Mucosa of gallbladder (tissue), 1 donor: ENCODE measurements at places on chromosomes 3 and 15.

- DNase-seq = no peak
These were observed 89.1 kb upstream of the PHLDB2 start for GRCh38 chr3:111769992-111770352.

DNA sequence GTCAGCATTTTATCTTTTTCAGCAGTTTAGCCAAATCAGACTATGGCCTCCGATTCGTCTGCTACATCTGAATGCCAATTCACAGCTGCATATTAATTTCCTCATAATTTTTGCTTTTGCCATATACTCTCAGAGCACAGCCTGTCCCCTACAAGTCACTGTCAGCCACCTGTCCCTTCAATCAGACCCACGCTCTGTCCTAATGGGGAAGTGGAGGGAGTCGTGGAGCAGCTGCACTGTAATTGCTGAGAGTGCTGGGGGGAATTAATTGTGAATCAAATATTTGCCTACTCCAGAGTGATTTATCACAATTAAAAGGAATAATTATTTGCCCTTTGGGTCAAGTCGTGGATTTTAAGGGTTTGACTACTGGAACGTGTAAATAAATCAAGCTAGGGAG, 75.5 kb downstream of the EBLN2 start:
- DNase-seq = no peak

DNA sequence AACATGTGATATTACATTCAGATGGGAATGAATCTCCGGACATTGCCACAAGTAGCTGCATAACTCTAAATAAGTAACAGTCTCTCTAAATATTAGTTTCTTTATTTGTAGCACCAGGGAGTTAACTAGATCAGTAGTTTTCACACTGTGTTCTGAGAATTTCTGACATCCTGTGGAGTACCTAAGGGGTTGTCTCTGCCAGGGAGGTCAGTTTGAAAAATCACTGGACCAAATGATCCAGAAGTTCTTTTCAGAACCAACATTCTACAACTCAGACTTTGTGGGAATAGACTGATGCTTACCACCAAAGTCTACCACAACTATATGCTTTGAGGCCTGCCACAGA, 9.0 kb upstream of the ILDR1 start:
- no peak for DNase-seq

GRCh38 chr3:187616307-187616972, 53.8 kb downstream of the SST start:
- DNase-seq = peak; percentile 26

GRCh38 chr3:158273656-158274055, 163.8 kb downstream of the RSRC1 start:
- no peak for DNase-seq

GRCh38 chr3:13251166-13251903, 168.8 kb downstream of the NUP210 start:
- no peak for DNase-seq

GRCh38 chr3:191707817-191708216, 246.9 kb downstream of the PYDC2 start:
- no peak for DNase-seq

GRCh38 chr3:186097663-186098451, 11.0 kb downstream of the ETV5 start:
- DNase-seq = peak; percentile 88

GRCh38 chr3:61919371-61919770, 358.0 kb downstream of the PTPRG start:
- no peak for DNase-seq

GRCh38 chr3:17800232-17800631, 57.8 kb upstream of the TBC1D5 start:
- DNase-seq = no peak

DNA sequence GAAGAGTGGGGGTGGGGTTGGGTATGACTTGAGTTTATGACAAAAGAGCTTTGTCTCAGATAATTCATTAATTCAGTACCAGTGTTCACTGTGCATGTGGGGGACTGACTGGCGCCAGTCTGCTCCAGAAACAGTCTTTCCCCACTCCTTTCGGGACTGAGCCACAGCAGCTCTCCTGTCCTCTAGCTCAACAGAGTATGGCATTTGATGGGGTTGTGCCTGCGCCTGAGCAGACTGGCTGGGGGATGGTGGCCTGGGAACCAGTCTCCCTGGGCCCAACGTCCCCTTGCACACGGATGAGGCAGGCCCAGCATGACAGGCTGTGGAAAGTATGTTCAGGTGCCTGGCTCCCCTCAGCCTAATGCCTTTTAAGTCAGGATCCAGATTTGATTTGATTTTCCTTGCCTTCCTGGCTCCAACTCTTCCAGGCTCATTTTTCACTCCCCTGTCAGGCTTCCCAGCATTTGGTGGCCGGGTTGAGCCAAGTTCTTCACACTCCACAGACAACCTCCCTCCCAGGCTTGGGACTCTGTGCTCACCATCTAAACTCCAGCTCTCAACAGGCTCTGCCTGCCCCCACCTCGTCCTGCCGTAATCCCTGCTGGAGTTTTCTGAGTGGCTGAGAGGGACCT, 105.0 kb downstream of the MYLK start:
- no peak for DNase-seq

- no peak for DNase-seq
These were observed 141.1 kb upstream of the PTPRG start for GRCh38 chr3:61420136-61420759.

GRCh38 chr3:59133311-59133710, 83.5 kb upstream of the CFAP20DC start:
- no peak for DNase-seq

- DNase-seq = peak; percentile 48
These were observed 5.3 kb downstream of the CCDC80 start for GRCh38 chr3:112635674-112636073.

DNA sequence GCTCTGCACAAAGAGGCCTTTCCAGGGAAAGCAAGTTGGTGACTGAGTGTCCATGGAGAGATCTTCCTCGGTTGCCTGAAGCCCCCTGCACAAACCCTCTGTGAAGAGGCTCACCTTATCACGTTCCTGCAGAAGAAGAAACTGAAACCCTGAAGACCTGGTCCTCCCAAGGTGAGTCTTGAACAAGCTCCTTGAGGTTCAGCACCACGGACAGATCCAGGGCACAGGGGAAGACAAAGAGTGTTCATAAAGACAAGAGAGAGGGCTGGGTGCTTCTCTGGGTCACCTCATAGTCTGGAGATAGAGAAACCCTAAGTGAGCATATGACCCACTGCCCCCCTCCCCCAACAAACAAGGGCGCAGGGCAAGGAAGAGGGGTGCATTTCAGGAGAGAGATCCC, 21.7 kb upstream of the TBC1D21 start:
- DNase-seq = peak; percentile 60

GRCh38 chr3:100030346-100030745, 84.0 kb downstream of the FILIP1L start:
- no peak for DNase-seq

DNA sequence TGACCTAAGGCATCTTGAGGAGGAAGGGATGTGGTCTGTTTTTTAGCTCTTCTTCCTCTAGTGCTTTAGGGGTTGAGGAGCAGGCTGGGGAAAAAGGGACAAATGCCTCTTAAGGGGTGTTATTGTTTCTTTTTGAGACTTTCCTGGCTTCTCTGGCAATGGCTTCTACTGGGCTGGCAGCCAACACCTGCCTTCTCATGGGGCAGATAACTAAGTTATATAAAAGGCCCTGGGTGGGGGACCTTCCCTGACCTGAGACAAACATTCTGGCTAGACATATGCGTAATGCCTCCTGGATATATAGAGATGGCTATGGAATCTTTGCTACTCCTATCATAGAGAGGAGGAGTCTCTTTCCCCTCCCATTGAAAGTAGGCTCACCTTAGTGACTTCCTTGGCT, 179.2 kb upstream of the PROK2 start:
- DNase-seq = no peak

DNA sequence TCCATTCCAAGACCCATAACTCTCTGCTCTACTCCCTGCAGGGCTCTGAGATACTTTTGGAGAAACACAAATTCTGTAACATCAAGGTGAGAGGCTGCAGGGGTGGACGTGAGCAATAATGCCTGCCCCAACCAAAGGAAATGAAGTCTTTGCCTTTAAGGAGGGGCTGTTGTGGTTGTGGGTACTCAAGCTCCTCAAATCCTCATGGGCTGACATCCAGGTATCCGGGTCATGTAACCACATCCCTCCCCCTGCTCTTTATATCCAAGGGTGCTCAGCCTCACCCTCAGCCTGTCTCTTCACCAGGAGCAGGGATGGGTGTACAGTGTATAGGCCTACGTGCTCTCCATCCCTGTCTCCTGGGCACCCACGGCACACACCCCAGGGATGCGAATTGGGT, 32.3 kb downstream of the NOX5 start:
- DNase-seq = no peak

DNA sequence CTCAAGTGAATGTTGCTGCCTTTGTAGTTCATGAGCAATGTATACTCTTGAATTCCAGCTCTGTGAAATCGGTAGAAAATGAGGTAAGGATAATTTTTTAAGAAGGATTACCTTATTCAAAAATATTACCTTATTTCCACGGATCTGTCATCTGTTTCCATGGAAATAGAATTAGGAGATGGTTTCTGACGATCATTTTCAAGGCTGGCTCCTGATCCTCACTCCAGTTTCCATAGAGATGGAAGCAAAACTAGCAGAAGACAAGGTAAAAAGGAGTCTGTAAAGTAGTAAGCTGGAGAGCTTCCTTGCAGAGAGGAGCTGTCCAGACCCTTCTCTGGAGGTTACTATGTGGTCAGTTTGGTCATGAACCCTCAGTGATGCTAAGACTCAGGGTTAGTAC, 55.5 kb downstream of the CACNA2D3 start:
- no peak for DNase-seq

GRCh38 chr3:43343815-43344214, 57.5 kb downstream of the SNRK start:
- no peak for DNase-seq

DNA sequence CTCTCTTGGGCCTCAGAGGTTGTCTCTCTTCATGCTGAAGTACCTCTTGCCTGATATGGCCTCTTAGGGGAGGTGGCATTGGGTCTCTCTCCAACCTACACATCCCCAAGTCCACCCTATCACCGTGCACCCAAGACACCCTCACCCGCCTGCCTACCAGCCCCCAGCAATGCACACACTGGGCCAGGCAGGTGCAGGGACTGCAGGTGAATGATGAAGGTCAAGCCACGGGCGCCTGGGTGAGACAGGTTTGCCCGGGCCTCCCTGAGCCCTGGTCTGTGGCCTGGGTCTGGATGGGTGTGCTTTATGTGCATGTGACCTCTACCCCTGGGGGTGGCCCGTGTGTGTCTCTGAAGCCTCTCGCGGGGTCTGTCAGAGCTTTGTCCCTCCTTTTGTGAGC, 68.3 kb downstream of the WNT7A start:
- DNase-seq = no peak

DNA sequence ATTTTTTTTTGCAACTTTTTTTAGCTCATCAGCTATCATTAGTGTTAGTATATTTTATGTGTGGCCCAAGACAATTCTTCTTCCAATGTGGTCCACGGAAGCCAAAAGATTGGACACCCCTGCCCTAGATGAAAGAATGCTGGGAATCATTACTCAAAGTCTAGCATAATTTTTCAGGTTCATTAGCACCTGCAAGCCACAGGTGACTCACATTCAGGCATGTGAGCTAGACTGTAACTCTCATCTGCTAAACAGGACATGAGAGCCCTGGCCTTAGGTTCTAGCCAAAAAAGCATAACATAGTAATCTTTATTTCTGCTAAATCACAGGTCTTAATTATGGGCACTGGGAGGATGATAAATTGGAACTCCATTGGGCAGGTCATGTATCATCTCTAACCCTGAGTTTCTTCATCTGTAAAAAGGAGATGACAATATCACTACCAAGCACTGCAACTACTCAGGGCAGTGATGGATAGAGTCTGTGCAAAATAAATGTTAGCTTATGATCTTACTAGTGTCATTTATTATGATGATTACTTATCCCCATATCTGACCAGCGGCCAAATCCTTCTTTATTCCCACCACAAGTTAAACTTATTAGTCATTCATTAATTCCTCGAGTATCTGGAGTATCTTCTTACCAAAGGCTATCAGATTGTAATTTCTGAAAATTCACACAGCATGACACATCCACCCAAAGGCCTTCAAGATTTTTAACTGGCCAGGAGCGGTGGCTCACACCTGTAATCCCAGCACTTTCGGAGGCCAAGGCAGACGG, 125.0 kb downstream of the PLD1 start:
- DNase-seq = no peak

DNA sequence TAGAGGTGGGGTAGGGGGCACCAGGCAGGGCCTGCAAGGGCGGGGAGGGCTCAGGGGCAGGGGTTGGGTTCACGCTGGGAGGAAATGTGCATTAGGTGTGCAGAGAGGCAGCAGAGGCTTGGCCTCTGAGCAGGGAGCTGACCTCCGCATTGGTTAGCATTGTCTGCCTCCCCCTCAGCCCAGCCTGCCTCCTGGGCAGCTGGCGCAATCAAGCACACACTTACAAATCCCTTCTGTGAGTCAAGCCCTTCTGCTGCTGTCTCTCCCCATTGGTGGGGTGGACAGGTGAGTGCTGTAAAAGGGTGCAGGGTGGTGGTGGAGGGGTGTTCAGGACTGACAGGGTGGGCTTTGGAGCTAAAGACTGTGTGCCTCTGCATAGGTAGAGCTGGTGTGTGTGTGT, 9.3 kb downstream of the LOXL1 start:
- no peak for DNase-seq

DNA sequence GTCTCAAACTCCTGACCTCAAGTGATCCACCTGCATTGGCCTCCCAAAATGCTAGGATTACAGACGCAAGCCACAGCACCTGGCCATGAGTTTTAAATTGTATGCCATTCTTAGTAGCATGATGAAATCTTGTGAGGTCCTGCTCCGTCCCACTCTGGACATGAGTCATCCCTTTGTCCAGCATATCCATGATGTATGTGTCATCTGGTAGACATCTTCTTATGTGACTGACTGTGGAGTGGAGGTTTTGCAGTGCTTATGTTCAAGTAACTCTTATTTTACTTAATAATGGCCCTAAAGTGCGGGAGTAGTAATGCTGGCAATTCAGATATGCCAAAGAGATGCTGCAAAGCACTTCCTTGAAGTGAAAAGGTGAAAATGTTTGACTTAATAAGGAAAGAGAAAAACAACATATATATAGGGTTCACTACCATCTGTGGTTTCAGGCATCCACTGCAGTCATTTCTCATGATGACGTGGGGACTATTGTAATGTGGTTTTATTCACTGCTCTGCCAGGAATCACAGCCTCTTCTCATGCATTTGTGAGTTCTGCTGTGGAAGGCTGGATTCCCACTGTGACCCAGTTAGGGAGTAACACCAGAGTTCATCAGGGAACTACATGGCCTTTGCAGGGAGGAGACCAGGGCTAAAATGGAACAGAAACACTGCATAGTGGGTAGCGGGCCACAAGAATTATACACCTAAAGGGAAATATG, 204.6 kb upstream of the STRIT1 start:
- DNase-seq = no peak

- no peak for DNase-seq
These were observed 214.7 kb upstream of the MRPL3 start for GRCh38 chr3:131717493-131717892.

DNA sequence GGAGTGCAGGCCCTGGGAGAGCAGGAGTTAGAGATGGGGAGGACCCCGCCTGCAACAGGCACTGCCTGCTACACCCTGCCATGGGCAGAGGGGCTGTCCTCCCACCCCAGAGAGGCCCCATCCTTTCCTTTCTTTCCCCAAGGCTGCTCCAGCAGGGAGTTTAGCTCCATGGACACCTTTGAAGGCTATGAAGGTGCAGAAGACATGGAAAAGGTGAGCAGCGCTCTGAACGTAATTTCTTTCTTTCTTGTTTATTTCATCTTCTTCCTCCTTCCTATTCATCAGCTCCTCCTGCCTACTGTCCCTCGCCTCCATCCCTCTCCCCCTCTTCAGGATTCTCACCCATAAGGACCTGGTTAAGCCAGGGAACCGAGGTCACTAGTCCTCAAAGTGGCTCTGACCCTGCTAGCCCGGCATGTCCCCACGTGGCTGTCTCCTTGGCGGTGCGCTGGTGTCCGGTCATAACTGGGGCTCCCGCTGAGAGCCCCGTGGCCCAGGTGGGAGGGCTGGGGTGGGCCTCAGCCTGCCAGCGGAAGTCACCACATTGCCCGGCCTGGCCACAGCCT, 16.0 kb upstream of the ADIPOQ start:
- no peak for DNase-seq
